Sciatic nerve (tissue), 2 donors: ENCODE measurements at places on chromosomes 2 and 18. TPM values are rescaled to one million over a fixed set of nuclear protein-coding genes. Genes with fewer than 3 reads are reported as not detected.
A peak's percentile ranks its signal among the peaks of the same experiment; 100 is the strongest.

DNA sequence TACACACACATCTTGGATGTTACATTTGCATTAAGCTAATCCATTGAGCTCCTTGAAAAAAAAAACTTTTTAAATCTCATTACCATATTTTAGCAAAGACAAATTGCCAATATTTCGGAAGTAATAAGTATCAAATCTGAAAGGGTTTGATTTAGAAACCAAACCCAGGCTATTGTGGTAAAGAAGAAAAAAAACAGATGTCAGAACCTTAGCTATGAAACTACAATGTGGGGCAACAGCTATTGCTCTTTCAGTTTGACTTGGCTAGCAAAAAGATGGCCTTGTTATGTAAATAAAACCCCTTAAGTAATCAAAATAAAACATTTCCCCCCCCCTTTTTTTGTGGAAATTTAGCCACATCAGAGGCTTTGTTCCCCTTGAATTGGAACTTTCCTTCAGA, 41.2 kb upstream of the REG3A start:
- no peak for DNase-seq

Gene POLE4
- 42.0 TPM for total RNA-seq

Gene SERPINB3
- total RNA-seq: not detected

- peak; percentile 91 for DNase-seq
Observed at GRCh38 chr18:74499633-74500032, 3.5 kb downstream of the CNDP2 start.

DNA sequence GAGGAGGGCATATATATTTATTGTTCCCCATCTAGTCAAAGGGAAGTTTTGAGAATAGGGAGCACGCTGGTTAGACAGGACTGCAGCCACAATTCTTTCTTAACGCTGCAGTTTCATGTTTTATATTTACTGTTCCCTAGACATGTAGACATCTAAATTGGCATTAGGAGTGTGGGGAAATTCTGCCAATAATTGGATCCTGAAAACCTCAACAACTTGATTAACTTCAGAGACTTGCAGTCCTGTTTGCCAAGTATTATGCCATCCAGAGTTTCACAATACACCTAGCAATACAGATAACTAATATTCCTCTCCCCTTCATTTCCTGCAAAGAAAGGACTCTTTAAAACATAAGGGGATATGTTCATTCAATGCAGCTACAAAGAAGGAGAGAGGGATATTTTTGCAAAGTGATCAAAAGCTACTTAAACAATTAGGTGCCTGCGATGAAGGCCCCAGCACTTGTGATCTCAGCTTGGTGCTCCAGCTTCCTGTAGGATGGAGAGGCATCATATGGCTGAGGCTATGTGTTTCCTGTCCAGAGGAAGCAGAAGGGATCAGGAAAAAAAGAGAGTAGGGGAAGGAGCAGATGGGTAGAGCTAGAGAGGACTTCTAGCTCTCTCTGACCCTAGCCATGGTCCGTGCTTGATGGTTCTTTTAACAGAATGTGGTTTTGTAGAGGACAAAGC, 264.4 kb downstream of the MTX2 start:
- no peak for DNase-seq
